ENCODE measurements at places on chromosomes 12 and 14. TPM values are rescaled to one million over a fixed set of nuclear protein-coding genes. Genes with fewer than 3 reads are reported as not detected.

Gene NGB
- total RNA-seq: not detected

Gene TCL1B
- not detected for total RNA-seq

Gene PTPN6
- 0.08 TPM for total RNA-seq

Gene NR1H4
- total RNA-seq: not detected

Gene POP5
- 60.1 TPM for total RNA-seq

Gene EML1
- total RNA-seq: 117 TPM

Gene EFCAB11
- 4.0 TPM for total RNA-seq

Gene CEP170B
- total RNA-seq: 14.6 TPM

Gene PRPF40B
- 11.9 TPM for total RNA-seq

Gene IFNG-AS1
- not detected for total RNA-seq

Gene NINJ2
- 0.98 TPM for total RNA-seq

Gene KLRC2
- not detected for total RNA-seq

Gene ATF1
- 23.2 TPM for total RNA-seq

Gene SLC8A3
- total RNA-seq: not detected

Gene COX8C
- total RNA-seq: not detected

Gene KLRC3
- not detected for total RNA-seq

Gene CPSF2
- 32.3 TPM for total RNA-seq

Gene IFNG
- total RNA-seq: not detected

Gene CARMIL3
- total RNA-seq: 0.08 TPM

Gene GSG1
- total RNA-seq: 1.2 TPM

Gene MMP19
- total RNA-seq: 4.0 TPM

Gene HOXC4
- total RNA-seq: not detected

Gene CLEC4C
- not detected for total RNA-seq
